ENCODE measurements at places on chromosomes 5 and 9.

GRCh38 chr5:14489643-14490042 lies 91.9 kb upstream of the OTULINL start:
- DNase-seq, result no peak

DNA sequence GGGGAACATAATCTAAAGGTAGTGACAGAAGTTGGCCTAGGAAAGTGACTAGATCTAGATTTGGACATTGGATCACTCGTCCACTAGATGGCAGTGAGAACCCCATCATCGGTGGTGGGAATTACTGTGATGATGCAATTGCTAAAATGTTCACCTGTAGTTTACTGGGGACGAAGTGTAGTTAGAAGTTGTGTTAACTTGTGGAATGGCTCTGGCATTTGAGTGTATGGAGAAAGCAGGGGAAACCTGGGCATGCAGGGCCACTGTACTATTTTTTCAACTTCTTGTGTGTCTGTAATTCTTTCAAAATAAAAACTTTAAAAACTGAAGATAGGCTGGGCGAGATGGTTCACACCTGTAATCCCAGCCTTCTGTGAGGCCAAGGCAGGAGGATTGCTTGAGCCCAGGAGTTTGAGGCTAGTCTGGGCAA lies 75.5 kb downstream of the PHAX start:
- peak; percentile 69 for DNase-seq

DNA sequence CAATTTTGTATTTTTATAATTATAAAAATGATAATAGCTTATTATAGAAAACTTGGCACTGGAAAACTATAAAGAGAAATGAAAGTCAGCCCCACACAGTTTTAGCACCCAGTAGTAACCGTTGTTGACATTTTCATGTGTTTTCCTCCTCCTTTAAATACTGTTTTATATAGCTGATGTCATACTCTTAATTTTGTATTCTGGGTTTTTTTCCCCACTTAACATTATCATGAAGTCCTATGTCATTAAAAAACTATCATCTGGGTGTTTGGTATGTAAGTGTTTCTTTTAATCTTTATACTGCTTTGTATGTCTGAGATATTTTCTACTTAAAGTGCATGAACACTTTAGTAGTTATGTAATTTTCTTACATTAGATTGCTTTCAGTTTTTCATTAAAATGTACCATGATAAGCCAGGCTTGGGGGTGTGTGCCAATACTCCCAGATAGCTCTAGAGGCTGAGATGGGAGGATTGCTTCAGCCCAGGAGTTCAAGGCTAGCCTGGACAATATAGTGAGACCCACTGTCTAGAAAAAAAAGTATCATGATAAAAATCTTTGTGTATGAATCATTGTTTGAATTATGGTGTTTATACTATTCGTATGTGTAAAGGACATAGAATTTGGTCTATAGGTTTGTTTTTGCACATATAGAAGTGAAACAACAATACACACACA lies 2.7 kb downstream of the RAD50 start:
- no peak for DNase-seq

DNA sequence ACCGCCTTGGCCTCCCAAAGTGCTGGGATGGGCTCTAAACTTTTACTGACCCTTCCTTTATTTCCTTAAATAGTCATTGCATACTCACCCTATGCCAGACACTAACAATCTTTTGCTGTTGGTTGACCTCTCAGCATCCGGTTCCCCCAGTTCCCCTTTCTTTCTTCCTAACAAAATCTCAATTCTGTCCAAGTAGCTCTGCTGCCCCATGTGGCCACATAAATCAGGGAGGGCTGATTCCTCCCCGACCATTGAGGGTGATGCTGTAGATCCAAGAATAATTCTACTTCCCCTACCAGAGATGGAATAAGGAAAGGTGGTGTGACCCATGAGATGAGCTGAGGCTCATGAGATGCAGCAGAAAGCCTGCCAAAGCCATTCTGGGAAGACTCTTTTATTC lies 315.3 kb upstream of the MSX2 start:
- no peak for DNase-seq

GRCh38 chr5:15366676-15367391 lies 133.1 kb upstream of the FBXL7 start:
- DNase-seq, result peak; percentile 22

DNA sequence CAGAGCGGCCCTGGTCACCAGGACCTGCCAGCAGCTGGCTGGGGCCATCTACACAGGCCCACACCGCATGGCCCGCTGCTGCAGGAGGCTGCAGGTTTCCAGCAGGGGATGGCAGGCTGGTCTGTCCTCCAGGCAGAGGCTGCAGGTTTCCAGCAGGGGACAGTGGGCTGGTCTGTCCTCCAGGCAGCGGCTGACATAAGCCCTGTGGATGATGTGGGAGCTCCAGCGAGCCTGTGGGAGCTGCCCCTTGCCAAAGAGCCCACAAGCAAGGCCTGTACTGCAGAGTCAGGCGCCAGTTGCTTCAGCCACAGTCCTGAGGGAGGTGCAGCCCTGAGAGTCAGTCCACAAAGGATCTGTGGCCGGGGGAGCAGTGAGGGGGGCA lies 18.5 kb downstream of the TPPP start:
- no peak for DNase-seq

GRCh38 chr9:120413121-120414048 lies 166.6 kb downstream of the CDK5RAP2 start:
- no peak for DNase-seq

GRCh38 chr5:171657473-171657872 lies 128.1 kb upstream of the SMIM23 start:
- DNase-seq, result peak; percentile 70

DNA sequence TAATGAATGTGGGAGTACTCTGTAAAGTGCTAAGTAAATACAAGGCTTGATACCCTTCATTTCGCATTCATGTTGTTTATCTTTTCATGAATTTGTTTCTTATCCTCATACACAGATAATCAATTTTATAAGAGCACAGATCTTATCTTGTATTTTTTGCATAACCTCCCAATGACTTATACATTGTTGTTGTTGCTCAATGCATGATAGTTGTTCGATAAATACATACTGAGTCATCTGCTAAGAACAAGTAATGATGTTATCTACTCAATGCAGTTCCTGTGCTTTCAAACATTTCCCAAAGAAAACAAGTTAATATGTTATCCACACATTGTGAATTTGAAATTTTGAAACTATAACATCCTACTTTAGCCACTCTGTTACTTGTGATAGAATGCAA lies 60.7 kb downstream of the TAF11L14 start:
- DNase-seq, result no peak

DNA sequence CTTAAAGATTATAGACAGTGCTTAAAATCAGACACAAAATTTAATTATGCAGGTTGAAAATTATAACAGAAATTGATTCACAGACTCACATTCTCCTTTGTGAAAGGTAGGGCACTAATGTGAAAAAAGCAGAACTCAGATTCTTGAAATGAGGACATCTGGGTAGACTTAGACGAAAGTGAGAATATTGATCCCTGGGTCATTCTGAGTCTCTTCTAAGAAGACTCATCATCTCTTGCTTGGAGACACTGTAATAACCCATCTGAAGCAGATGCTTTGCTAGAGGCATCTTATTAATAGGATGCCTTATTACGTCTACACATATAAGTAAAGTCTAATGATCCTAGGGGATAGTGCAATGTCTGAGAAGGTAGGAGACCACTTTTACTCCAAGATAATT lies 274.4 kb downstream of the HINT1 start:
- no peak for DNase-seq

GRCh38 chr5:53041071-53041692 lies 52.0 kb downstream of the ITGA2 start:
- no peak for DNase-seq

GRCh38 chr9:28714188-28714587 lies 1140.9 kb upstream of the C9orf72 start:
- DNase-seq, result no peak

- peak; percentile 83 for DNase-seq
These were observed 54.3 kb downstream of the EHMT1 start for GRCh38 chr9:137672907-137673791.

DNA sequence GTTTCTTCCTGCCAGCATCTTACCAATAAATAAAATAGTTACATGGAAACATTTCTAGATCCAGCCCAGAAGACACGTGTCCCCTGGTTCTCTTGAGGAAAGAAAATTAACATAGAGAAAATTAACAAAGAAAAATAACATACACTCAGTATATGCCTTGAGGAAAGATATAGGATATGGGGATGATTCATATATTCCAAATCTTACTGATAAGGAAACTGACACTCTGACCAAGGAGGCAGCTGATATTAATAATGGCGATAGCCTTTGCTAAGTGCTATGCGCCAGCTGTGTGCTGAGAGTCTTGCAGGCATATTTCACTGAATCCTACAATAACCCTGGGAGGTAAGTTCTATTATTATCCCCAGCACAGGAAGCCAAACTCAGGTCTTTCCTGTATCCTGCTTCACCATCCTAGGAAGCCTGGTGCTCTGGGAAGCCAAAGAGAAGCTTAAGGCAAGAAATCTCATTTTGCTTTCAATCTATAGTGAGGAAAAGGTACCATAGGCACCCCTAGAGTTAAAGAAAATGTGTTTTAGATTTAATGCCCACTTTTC lies 302.7 kb upstream of the NREP start:
- DNase-seq, result no peak

DNA sequence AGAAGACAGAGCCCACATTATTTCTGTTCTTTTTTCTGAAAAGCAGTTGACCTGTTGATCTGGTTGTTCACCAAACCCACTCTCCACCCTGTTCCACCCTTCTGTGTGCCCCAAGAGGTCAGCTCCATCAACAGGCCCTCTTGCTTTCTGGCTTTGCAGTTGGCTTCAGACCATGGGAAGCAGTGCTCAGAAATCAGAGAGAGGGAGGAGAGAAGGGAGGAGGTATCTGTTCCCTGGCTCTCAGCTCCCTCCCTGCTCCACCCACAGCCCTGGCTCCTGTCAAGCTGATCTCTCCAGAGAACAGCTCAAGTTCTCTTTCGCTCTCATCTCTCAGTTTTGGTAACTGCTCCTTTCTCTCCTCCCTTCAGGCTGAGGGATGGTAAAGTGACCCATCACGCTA lies 144.2 kb upstream of the RAI14 start:
- peak; percentile 44 for DNase-seq

- DNase-seq, result peak; percentile 43
These were observed 116.8 kb downstream of the ADAMTS6 start for GRCh38 chr5:65364907-65365306.

GRCh38 chr9:114280636-114281472 lies 42.0 kb upstream of the ORM1 start:
- peak; percentile 77 for DNase-seq

DNA sequence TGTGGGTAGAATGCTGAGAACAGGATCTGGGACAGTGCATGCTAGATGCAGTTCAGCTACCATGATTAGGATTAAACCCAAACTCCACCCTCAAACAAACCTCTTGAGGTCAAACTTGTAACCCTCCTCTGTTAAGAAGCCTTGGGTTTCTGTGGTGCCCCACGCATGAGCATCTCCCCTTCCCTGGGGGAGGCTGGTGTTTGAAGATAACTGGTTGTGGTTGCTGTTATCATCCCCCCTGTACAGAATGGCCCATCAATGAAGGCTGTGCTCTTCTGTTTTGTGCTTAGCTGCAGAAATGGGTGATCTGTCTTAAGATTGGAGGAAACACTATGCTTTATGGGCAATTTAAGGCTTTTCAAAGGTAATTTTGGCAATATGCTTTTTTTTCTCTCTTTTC lies 4.4 kb upstream of the DAB2IP start:
- DNase-seq, result no peak

DNA sequence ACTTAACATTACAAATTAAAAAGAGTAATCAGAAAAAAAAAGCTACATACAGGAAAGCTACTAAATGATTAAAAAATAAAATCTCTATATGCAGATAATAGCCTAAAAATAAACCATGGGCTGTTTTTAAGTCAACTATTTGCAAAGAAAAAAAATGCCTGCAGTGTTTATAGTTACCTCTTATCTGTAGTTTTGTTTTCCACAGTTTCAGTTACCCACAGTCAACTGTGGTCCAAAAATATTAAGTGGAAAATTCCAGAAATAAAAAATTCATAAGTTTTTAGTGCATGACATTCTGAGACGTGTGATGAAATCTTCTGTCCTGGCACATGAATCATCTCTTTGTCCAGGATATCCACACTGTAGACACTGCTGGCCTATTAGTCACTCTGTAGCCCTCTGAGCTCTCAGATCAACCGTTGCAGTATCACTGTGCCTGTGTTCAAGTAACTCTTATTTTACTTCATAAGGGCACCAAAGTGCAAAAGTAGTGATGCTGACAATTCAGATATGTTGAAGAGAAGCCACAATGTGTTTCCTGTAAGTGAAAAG lies 59.2 kb downstream of the PRELID2 start:
- peak; percentile 88 for DNase-seq

- DNase-seq, result peak; percentile 82
These were observed 73.3 kb upstream of the NREP start for GRCh38 chr5:111830333-111830732.

- DNase-seq, result no peak
These were observed 82.6 kb upstream of the LMX1B start for GRCh38 chr9:126531035-126531571.

- DNase-seq, result peak; percentile 57
These were observed 252.9 kb downstream of the MAT2B start for GRCh38 chr5:163758283-163758711.

DNA sequence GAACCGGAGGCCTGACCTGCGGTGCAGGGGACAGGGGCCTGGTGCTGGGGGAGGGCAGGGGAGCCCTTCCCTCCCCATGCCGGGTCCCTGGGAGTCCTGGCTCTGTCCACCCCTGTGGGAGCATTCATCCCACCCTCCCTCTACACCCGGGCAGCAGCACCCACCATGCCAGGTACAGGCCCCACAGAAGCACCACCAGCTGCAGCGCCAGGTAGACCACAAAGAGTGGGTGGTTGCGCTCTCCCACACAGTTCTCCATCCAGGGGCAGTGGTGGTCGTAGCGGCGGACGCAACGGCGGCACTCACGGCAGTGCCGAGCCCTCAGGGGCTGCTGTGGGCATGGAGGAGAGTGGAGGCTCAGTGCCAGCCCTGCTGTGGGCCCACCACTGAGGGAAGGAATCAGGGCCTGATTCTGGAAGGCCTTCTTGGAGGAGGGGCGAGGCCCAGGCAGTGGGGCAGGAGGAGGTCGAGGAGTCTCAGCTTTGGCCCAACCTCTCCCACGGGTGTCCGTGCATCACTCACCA lies 2.4 kb downstream of the ZDHHC12 start:
- DNase-seq, result no peak

DNA sequence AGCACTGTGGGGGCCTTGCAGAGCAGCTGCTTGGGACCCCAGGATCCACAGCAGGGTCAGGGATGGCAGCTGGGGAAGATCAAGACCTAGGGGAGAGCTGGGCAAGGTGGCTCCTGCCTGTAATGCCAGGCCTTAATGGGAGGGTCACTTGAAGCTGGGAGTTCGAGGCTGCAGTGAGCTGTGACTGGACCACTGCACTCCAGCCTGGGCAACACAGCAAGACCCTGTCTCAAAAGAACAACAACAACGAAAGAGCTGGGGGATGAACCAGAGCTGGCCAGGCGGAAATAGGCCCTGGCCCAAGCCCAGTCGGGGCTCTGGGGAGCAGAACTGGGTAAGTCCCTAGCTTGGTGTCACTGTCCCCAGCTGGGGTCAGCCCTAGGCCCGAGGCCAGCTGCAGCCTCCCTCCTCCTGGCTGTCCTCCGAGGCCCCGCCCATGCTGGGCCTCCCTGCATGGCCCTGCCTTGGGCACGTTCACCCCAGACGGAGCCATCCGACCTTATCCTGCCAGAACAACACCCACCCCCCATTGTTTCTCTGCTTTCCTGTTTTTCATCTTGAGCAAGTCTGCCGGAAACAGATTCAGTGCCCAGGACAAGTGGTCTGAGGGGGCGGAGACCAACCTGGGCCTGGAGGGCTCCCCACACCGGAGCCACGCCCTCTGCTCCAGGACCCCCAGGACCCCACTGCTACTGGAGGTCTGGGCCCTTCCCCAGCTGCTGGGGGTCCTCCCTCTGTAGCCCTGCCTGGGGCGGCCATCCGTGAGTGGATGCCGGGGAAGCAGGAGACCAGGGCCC lies 1.9 kb downstream of the DIPK1B start:
- no peak for DNase-seq

GRCh38 chr5:74040811-74041491 lies 415.0 kb downstream of the ARHGEF28 start:
- no peak for DNase-seq
